ENCODE measurements at places on chromosomes 16 and 17.

GRCh38 chr17:75077496-75078283 is 10.1 kb upstream of the SLC16A5 start:
- no peak for DNase-seq

- DNase-seq = no peak
Measured at GRCh38 chr17:38563362-38564253, 42.1 kb downstream of the SRCIN1 start.

DNA sequence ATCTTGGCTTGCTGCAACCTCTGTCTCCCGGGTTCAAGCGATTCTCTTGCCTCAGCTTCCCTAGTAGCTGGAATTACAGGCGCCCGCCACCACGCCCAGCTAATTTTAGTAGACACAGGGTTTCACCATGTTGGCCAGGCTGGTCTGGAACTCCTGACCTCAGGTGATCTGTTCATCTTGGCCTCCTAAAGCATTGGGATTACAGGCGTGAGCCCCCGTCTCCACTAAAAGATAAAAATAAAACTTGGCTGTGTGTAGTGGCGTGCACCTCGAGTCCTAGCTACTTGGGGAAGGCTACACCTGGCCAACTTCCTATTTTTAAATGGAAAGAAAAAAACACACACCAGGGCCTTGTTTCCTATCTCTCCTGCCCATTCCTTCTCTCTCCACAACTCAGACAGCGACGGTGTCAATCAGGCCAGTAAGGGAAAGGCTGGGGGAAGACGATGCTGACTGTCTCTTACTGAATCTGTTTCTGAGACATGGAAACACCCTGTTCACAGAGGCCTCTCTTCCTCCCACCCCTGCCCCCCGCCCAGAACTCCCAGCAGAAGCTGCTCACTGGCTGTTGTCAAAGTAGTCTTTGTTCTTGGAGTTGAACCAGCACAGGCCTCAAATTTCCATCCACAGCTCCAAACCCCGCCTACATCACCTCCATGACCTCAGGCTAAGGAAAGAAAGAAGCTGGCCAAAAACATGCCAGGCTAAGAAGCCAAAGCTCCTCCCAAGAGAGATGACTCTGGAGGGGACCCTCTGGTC is 96.6 kb downstream of the NXN start:
- DNase-seq = no peak

GRCh38 chr16:50198802-50199403 is 45.8 kb downstream of the TENT4B start:
- no peak for DNase-seq

GRCh38 chr17:1110541-1110861 is 69.3 kb downstream of the ABR start:
- no peak for DNase-seq

GRCh38 chr17:51057534-51057933 is 63.1 kb downstream of the SPAG9 start:
- DNase-seq = no peak

GRCh38 chr17:57945996-57946797 is 9.0 kb downstream of the CUEDC1 start:
- no peak for DNase-seq

DNA sequence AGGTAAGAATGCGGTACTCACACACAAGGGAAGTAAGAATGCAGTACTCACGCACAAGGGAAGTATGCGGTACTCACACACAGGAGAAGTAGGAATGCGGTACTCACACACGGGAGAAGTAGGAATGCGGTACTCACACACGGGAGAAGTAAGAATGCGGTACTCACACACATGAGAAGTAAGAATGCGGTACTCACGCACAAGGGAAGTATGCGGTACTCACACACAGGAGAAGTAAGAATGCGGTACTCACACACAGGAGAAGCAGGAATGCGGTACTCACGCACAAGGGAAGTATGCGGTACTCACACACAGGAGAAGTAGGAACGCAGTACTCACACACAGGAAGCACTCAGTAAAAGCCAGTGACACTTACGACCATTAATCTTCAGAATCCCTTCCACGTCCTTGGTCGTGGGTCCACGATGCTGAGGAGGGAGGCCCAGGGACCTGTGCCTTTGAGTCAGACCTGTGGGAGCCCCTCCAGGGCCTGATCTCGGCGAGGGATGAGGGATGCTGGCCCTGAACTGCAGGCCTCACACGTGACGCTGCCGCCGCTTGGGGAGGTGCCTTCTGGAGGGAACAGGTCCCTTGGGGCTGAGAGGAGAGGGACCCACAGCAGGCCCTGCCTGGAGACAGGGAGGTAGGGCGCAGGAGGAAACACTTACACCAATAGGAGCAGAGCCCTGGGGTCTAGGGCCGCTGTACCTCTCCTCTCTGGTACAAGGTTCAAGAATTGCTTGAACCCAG is 20.2 kb downstream of the ABR start:
- DNase-seq = no peak

DNA sequence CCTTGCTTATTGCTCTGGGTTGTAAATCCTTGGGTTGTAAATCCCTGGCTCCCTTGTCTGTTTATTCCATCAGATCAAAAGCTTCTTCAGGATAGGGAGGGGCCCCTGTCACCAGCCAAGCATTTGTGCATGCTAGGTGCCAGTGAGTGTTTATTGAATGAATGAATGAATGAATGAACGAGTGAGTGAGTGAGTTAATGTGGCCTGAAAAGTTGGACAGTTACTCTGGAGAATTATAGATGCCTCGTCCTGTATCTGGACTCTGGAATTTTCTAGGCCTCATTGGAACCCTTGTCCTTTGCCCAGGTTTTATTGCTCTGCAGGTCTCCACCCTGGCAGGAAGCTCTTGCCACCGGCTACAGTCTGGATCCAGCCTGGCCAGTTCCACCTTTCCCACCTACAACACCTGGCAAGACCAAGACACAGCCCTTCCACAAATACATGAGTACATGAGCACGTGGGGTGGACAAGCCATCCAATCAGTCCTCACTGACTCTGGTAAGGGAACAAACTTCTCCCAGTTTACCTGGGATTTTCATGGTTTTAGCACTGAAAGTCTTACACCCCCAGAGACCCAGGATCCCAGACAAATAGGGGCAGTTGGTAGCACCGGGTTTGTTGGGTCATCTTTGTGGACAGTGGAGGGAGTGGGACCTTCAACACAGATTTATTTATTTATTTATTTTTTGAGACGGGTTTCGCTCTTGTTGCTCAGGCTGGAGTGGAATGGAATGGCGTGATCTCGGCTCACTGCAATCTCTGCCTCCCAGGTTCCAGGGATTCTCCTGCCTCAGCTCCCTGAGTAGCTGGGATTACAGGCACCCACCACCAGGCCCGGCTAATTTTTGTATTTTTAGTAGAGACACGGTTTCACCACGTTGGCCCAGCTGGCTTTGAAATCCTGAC is 14.7 kb upstream of the CDH1 start:
- no peak for DNase-seq

GRCh38 chr17:31269036-31269577 is 27.9 kb downstream of the OMG start:
- DNase-seq = no peak

GRCh38 chr16:69003500-69003899 is 102.0 kb upstream of the HAS3 start:
- DNase-seq = no peak

GRCh38 chr16:28504707-28505404 is 1.8 kb downstream of the IL27 start:
- no peak for DNase-seq

DNA sequence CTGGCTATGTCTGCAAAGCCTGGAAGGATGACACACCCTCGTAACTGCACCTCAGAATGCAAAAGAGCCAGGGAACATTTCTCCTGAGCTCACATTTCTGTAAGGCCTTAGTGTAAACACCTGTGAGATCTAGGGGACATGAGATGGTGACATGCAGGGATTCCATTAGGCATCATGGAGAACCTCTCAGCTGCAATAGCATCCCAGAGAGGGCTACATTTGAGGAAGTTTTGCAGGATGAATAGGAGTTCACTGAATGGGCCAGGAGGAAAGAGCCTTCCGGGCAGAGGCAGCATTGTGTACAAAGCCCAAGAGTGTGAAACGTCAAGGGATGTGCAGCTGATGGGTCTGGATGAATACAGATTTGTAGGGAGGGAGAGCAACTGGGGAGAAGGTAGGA is 223.0 kb upstream of the RPL38 start:
- no peak for DNase-seq

DNA sequence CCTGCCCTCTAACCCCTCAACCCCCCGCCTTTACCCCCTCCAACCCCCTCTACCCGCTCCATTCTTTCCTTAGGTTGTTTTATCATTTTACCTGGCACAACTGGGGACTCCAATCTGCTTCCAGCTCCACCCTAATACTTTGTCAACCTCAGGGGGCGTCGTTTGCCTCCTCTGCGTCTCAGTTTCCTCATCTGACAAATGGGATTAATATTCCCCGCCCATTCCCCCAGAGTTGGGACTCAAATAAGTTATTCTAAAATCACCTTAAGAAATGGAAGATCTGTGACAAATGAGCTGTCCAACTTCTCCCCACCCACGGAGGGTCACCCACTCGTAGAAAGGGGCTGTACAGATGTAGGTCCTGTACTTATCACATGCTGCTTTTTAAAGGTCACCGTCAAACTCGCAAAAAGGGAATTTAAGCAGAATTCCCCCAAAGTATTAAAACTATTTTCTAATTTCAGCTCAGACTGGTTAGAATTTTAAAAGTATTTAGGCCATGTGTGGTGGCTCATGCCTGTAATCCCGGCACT is 40.6 kb upstream of the CPNE2 start:
- DNase-seq = no peak

- no peak for DNase-seq
Measured at GRCh38 chr16:26087091-26087490, 395.3 kb downstream of the HS3ST4 start.

All from stimulated activated CD4-positive, alpha-beta T cell treated with anti-CD3 and anti-CD28 coated beads, Interleukin-1b, Interleukin-23, amount 100 ng/mL, for 1 hour (primary cell).